Stimulated activated naive CD4-positive, alpha-beta T cell treated with Interleukin-2 at 50 U/mL for 16 hours (primary cell): ENCODE measurements at places on chromosomes 7 and 10.

DNA sequence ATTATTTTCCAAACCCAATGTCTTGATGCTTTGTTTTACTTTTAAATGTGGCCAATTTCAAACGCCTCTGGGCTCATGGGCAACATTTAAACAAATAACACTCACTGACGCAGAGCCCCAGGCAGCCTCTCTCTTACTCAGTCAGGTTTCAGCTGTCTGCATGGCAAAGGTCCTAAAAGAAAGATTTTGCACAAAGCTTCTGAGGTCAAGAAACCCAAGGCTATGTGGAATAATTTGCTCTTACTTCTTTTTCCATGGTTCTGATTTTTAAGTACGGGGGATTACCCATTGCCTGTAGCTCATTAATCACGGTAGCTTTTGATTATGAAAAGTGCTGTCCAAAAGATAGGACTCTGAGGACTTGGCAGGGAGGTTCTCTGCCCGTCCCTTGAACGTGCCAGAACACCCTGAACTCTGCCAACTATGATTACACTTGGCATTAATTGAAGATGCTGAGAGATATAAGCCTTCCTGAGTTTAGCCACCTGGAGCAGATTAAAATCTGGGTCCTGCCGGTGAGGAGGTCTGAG is 14.1 kb upstream of the MSRB2 start:
- no peak for DNase-seq

DNA sequence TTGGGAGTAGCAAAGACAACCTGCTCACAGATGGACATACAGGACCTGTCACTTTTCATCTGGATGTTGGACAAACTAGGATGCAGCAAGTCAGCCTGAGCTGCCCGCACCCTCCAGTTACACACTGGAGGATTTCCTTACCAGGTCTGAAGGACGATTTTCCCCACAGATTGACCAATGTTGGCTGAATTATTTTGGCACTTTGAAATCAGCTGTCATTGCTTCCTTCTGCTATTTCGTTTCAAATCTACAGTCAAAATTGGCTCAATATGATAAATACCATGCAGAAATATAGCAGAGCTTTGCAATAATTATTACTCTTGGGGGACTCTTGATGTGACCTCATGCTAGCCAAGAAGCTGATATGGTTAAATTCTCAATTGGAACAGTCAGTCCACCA is 2.5 kb downstream of the CLRN3 start:
- no peak for DNase-seq

GRCh38 chr7:37351716-37352115 is 96.9 kb downstream of the ELMO1 start:
- no peak for DNase-seq

DNA sequence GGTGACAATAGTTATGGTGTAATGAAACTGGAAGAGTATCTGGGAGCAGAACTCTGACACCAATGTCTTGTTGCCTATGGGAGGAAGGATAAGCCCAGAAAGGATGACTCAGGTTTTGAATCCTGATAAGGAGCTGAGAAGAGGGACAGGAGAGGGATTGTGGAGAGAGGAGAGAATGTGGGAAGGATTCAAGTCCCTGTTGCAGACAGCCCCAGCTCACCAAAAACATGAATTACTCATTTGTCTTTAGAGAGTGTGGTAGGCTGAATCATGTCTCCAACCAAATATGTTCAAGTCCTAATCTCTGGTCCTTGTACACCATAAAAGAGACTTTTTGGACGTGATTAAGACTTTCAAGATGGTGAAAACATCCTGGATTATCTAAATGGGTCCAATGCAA is 206.9 kb upstream of the PHYHIPL start:
- no peak for DNase-seq

DNA sequence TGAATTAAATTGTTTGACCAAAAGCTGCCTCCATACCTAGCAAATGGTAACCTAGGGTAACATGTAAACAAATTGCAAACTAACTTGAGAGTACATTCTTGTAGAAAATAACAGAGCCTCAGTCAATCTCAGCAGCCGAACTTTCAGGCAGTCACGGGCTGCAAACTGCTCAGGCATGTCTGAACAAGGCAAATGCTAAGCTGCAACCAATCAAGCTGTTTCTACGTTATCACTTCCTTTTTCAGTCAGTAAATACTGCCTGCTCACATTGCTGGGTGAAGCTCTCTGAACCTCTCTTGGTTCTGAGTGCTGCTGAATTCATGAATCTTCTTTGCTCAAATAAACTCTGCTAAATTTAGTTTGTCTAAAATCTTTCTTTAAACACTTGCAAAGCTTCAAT is 1212.4 kb downstream of the SORCS1 start:
- no peak for DNase-seq

- no peak for DNase-seq
These were observed 68.3 kb downstream of the CREB5 start for GRCh38 chr7:28480595-28480994.

DNA sequence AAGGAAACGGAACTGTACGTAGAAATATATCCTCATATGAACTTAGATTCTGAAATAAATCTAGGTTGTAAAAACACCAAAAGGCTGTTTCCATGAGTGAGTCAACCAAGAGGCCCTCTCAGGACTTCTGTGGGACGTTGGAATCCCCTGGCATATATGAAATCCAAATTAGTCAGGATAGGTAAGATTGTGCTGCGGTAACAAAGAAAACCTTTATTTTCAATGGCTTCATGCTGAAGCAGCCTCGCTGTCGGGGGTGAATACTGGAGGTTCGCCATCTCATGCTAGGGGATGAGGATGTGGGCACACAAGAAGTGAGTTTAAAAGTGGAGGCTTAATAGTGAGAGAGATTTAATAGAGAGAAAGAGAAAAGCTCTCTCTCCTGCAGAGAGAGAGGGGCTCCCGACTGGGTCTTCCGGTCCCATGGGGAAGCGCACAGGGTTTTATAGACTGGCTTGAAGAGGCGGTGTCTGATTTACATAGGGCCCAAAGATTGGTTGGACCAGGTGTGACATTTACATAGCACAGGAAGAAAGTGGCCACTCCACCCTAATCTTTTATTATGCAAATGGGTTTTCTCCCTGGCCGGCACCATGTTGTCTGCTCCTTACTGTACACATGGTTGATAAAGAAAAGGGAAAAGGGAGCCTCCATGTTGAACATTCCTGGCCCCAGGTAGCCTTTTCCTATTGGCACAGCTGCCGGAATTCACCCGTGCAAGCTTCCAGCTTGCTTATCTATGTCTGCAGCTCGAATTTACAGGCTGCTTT is 52.3 kb upstream of the SEPHS1 start:
- no peak for DNase-seq

DNA sequence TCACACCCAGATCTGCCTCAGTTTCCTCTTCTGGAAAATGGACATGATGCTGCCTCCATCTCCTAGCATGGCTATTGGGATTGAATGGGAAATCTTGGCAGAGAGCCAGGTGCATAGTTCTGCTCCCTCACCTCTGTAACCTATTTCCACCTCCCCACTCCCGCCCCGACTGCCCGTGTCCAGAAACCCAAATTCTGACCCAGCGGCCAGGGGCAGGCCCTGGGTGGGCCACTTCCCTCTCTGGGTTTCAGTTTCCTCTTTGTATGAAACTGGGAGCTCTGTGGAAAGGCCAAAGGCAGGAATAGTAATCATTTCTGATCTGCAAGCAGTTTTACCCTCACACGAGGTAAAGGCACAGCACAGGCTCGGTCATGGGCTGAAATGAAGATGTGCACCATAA is 74.1 kb upstream of the DUSP5 start:
- DNase-seq: no peak

- no peak for DNase-seq
These were observed 16.1 kb upstream of the SYPL1 start for GRCh38 chr7:106127984-106128780.

DNA sequence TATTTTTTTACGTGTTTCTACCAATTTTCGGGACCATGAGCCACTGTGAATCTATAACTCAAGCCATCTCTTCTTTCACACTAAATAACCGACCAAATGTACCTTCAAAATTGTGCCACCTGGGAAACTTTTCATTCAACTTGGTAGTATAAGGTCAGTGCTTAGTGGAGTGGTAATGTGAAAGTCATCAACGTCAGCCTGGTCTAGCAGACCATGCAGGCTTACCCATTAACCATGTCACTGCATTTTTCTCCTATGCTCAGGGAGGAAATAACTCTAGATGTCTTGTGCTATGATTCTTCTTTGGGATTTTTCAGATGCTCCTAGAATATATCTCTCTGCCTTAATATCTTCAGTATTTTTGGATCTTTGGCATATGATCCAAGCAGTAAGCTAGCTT is 1075.4 kb upstream of the POT1 start:
- DNase-seq: no peak

DNA sequence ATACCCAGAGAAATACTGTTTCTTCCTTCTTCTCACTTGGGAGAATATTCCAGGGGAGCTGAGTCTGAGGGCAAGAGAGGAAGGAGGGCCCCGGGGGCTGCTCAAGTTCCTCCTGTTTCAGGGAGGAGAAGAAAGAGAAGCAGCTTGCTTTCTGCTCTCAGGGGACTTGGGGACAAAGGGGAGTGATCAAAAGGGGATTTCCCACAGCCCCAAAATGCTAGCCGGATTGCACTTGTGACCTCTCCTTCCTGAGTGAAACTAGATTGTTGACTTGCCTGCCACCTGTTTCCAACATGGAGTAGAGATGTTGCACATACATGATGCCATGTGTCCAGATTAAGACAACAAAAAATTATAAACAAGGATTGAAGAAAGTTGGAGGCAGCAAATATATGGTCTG is 28.7 kb upstream of the PDCD4 start:
- peak; percentile 19 for DNase-seq

- DNase-seq: no peak
These were observed 5.1 kb upstream of the PCGF6 start for GRCh38 chr10:103355906-103356599.
